Activated CD8-positive, alpha-beta T cell treated with anti-CD3 and anti-CD28 coated beads for 36 hours (primary cell): ENCODE measurements at places on chromosomes 16 and 17. TPM values are rescaled to one million over a fixed set of nuclear protein-coding genes. Genes with fewer than 3 reads are reported as not detected.

Gene NPIPB13
- total RNA-seq: 20.7 TPM

Gene GCGR
- total RNA-seq: not detected

Gene TBC1D3E
- total RNA-seq: not detected

Gene MPO
- total RNA-seq: not detected

Gene PYDC1
- not detected for total RNA-seq

Gene KLHL11
- total RNA-seq: 19.6 TPM

GRCh38 chr17:28221751-28222414 lies 97.1 kb upstream of the TMEM97 start:
- DNase-seq: no peak

GRCh38 chr17:56597495-56597990 lies 4.0 kb downstream of the NOG start:
- peak; percentile 51 for DNase-seq

DNA sequence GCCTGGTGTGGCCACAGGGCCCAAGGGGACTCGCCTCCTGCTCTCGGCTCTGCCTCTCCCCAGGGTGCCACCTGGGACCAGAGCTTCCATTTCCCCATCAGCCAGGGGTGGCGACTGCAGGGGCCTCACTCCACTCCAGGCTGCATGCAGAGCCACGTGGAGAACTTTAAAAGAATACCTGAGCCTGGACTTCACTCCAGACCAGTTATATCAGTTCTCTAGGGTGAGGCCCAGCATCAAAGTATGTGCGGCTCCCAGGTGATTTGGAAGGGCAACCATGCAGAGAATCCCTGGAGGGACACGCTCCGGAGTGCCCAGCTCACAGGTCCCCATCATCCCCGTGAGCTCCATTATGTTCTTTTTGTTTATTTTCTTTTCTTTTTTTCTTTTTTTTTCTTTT lies 39.8 kb downstream of the KIAA0513 start:
- no peak for DNase-seq

DNA sequence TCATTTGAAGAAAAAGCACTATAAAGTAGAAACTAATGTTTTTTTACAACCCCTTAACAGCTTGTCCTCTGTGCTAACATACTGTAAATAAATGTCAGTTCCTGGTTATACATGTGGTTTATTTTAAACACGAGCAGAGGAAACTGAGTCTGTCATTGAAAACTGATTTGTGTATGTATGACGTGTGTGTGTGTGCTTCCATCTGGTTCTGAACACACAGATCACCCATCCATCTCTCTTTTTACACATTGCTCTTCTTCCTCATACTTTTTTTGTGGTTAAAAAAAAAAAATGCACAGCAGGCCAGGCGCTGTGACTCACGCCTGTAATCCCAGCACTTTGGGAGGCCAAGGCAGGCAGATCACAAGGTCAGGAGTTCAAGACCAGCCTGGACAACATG lies 49.5 kb downstream of the ZNF423 start:
- no peak for DNase-seq

- peak; percentile 30 for DNase-seq
Measured at GRCh38 chr17:42305543-42306384, 17.5 kb downstream of the STAT5A start.

- no peak for DNase-seq
Measured at GRCh38 chr17:42138749-42139492, 15.9 kb downstream of the RAB5C start.

DNA sequence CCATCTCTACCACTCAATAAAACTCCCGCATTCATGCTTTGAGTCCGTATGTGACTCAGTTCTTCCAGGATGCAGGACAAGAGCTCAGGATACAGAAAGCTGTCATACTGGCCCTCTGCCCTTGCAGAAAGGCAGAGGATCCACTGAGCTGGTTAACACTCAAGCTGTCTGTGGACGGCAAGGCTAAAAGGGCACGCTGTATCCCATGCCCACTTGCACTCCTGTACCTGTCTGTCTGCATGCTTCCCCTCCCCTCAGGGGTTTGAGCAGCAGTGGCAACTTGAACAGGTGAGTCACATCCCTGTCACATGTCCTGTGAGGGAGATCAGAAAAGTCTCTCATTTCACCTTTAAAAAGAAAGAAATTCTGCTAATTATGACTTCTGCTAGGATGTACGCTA lies 293.8 kb downstream of the HS3ST3B1 start:
- no peak for DNase-seq

DNA sequence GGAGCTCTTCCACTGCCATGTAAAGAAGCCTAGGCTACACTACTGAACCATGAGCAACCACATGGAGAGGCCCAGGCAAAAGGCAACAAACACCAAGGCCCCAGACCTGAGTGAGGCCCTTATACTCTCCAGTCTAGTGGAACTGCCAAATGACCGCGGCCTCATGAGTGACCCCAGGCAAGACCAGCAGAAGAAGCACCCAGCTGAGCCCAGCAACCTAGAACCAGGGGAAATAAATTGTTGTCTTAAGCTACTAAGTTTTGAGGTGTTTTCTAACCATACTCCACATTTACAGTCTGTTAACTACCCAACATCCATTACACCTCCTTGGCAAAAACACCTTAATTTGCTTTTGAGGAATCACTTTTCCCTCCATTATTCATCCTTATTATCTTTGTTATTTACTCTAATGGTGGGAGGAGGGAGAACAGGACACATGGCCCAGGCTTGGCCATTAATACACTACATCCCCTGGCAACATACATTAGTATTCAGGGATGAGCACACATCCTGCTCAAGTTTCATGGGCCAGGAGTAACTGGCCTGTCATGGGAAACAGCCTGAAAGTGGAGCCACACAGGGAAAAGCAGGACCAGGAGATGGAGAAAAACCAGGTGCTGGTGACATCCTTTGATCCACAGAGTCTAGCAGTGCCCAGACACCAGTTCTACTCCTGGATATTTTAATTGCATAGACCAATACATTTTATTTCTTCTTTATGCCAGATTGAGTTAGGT lies 26.2 kb downstream of the SLC39A11 start:
- no peak for DNase-seq

GRCh38 chr17:83085103-83085502 lies 5.7 kb downstream of the METRNL start:
- DNase-seq: no peak

- no peak for DNase-seq
Measured at GRCh38 chr16:73483934-73484711, 436.2 kb upstream of the ZFHX3 start.

- DNase-seq: peak; percentile 38
Measured at GRCh38 chr16:67781565-67781921, 24.8 kb downstream of the RANBP10 start.

DNA sequence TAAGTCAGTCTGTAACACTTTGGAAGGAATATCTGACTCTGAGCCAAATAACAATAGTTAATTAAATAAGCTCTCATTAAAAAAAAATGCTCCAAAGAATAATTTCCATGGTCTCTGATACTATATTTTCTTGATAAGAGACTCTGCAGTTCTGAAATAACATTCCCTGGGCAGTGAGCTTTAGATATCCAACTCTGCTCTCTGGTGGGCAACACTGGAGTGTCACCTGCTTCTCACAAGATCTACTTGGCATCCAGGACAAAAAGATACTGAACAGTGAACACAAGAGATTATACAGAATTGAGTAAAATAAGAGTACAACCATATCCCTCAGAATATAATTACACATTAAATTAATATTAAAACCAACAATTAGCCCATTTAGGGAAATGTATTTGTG lies 13.7 kb downstream of the BLMH start:
- peak; percentile 11 for DNase-seq

DNA sequence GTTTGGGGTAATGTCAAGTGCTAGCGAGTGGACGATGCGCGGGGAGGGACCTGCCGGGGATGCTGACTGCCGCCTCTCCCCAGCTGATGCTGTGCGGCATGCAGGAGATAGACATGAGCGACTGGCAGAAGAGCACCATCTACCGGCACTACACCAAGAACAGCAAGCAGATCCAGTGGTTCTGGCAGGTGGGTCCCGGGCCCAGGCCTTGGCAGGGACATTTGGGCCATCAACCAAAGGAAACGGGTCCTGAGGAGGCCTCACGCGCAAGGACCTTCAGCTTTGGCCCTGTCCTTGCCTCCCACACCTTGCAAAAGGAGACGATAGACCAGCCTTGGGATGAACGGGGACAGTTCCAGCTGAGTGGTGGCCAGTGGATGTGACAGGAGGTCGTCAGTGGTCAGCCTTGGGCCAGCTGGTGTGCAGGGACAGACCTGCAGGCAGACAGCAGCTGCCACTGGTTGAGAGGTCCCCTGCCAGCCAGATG lies 13.6 kb upstream of the CLEC18A start:
- no peak for DNase-seq

DNA sequence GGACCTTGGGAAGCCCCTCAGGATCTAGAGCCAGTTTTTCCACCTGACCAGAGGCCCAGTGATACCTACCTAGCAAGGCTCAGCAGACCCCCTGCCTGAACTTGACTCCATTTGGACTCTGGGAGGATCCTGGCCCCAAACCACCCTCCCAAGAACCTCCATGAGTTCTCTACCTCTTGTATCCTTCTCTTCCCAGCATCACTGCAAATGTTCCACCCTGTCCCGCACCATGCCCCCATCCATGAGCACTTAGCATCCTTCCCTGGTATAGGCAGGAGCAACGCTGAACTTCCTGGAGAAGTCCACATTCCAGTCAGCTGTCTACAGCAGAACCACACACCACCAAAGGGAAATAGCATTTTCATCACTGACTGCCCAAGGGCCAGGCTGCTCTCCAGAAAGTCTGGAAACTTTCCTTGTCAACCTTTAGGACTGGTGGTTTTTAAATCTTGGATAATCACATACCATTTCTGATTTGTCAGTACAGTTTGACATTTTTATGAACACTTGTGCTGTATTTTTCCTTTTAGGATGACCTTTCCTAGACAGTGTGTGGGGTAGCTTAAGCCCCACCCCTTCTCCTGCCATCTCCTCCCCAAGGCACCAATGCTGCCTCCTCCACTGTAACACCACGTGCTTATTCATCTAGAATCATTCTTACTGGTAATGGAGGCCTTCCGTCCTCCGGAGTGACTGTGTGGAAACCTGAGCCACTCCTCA lies 13.9 kb downstream of the EIF4A3 start:
- DNase-seq: no peak

- DNase-seq: no peak
Measured at GRCh38 chr17:38605411-38605840, 326 bp downstream of the SRCIN1 start.

DNA sequence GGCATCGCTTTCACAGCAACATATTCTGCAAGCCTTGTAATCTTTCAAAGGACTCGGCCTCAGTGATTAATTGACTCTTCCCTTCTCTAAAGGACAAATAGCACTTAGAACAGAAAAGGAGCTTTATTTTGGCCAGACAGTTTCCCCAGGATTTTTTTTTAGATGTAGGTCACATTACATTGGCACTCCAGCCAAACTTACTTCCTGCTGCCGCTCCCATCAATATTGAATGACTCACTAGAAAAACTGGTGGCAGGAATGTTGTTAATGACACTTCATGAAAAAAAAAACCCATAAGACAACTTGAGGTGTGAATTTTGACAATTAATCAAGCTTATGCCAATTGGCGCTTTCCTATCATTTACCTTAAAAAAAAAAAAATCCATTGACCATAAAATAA lies 432.6 kb downstream of the TOX3 start:
- DNase-seq: no peak

DNA sequence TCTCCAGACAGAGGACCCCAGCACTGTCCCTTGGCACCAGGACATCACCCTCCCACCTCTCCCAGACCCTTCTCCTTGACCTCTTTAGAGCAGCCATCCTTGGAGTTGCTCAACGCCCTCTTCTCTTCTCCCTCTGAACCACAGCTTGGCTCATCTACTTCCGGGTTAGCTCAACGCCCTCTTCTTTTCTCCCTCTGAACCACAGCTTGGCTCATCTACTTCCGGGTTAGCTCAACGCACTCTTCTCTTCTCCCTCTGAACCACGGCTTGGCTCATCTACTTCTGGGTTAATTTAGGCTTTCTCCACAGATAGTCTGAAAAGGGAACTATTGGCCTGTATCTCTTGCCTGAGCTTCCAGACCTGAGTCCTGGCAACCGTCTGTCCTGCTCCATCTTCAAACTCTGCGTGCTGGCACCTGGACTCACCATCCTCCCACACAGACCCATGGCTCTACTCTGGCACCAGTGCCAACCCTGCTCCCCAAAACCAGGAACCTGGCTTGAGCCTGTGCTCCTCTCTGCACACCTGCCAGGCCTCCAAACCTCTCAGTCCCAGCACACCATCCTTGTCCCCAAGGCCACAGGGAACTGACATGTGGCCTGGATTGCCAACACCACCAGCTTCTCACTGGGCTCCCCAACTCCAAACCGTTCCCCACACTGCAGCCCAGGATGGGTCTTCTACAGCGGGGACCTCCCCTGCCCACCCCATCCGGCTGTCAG lies 25.3 kb upstream of the FAAP100 start:
- no peak for DNase-seq

DNA sequence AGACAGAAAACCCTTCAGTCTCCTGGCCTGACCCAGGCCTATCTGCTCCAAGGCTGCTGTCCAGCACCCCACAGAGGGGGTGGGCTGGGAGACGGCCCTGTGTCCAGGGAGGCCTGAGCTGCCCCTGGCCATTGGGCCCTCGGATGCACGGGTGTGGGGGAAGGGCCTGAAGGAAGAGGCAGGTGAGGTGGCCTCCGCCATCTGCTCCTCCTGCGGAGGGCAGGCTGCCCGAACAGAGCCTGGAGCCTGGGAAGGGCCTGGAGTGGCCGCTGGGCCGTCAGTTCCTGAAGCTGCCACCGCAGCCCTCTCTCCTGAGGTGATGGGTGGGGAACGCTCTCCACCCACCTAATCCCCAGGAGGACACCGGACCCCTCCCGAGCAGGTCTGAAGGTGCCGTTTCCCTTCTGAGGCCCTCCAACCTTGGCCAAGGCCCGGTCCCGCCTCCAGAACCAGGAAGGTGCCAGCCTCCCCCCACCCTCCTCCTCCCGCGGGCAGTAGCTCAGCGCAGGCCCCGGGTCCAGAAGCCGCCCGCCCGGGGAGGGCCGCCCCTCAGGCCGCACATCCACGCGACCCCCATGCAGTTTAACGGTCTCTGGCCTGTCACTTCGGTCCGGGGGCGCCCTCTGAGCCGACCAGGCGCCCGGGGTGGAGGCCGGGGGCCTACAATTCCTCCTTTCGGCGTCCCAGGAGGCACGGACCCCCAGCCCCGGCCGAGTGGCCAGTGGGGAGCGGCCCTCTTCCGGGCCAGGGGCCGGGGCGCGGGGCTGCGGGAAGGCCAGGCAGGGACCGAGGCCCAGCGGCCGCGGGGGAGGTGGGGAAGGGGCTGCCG lies 835 bp downstream of the FBXL16 start:
- DNase-seq: no peak

GRCh38 chr16:56833243-56833970 lies 31.6 kb upstream of the SLC12A3 start:
- no peak for DNase-seq

GRCh38 chr17:13749891-13750235 lies 148.1 kb upstream of the HS3ST3A1 start:
- DNase-seq: no peak

- DNase-seq: no peak
Measured at GRCh38 chr17:44282264-44282663, 14.3 kb upstream of the SLC4A1 start.

DNA sequence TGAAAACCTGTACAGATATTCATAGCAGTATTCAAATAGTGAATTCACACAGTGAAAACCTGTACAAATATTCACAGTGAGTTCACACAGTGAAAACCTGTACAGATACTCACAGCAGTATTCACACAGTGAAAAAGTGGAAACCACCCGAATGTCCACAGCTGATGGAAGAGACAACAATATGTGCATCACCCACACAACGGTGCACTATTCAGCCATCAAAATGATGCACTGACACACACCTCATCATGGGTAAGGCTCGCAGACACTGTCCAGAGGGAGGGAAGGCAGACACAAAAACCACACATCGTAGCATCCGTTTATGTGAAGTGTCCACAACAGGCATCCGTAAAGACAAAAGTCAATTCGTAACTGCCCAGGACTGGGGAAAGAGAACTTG lies 100.9 kb downstream of the VPS53 start:
- no peak for DNase-seq

- no peak for DNase-seq
Measured at GRCh38 chr16:50539822-50540710, 8.1 kb upstream of the NKD1 start.
